ENCODE measurements at places on chromosomes 6 and 20. TPM values are rescaled to one million over a fixed set of nuclear protein-coding genes. Genes with fewer than 3 reads are reported as not detected.

- DNase-seq: no peak
- no peak overlapping the region for H3K4me3 ChIP-seq
- H3K27ac ChIP-seq: no peak overlapping the region
- H3K27me3 ChIP-seq: no peaks in the 10 kb centered on the region
- no peaks in the 10 kb centered on the region for H3K36me3 ChIP-seq
Measured at GRCh38 chr20:53647286-53647821, 53.7 kb upstream of the ZNF217 start.

DNA sequence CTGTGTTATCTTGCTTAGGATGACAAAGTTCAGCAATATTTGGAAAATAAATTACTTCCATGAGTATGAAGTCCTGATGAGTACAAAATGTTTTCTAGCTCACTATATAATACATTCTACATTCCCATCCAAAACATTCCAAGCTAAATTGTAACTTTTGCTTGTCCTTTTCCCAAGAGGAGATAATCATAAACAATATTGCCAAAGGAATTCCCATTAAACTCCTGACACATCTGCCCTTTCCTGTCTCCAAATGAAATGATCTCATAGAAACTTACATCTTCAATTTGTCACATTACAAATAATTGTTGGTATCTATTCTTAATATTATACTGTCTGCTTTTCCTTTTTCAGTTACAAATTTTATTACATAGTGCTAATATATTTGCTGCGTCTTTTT lies 20.4 kb upstream of the SENP6 start:
- H3K27me3 ChIP-seq: no peaks in the 10 kb centered on the region
- H3K4me1 ChIP-seq: no peaks in the 10 kb centered on the region
- DNase-seq: no peak
- no peak overlapping the region for H3K4me3 ChIP-seq

- DNase-seq: no peak
- no peaks in the 10 kb centered on the region for H3K4me1 ChIP-seq
- H3K36me3 ChIP-seq: no peaks in the 10 kb centered on the region
- H3K27ac ChIP-seq: no peak overlapping the region
- H3K27me3 ChIP-seq: no peaks in the 10 kb centered on the region
Measured at GRCh38 chr6:25318589-25318988, 39.4 kb downstream of the CARMIL1 start.

TCF21 gene
- 16.5 TPM for total RNA-seq

OR2H2 gene
- total RNA-seq: not detected

MATN4 gene
- not detected for total RNA-seq

DNA sequence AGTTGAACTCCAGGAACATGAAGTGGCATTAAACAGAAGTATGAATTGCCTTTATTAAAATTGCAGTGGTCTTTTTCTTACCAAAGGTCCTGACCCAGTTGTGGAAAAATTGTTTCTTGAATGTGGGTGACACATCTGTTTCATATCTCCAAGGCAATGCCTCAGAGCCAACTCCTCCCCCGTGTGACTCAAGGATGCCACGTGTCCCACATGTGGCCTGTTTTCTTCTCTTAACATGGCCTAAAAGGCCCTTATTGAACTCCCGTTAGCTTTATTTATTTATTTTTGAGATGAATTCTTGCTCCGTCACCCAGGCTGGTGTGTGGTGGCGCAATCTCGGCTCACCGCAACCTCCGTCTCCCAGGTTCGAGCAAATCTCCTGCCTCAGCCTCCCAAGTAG lies 128.4 kb upstream of the ESR1 start:
- H3K27ac ChIP-seq: no peak overlapping the region
- no peaks in the 10 kb centered on the region for H3K27me3 ChIP-seq
- no peaks in the 10 kb centered on the region for H3K36me3 ChIP-seq
- H3K4me3 ChIP-seq: no peak overlapping the region

Measured in right atrium auricular region (tissue), 2 donors.